Peyer's patch (tissue), 4 donors: ENCODE measurements at places on chromosomes 4 and X. TPM values are rescaled to one million over a fixed set of nuclear protein-coding genes. Genes with fewer than 3 reads are reported as not detected.

DNA sequence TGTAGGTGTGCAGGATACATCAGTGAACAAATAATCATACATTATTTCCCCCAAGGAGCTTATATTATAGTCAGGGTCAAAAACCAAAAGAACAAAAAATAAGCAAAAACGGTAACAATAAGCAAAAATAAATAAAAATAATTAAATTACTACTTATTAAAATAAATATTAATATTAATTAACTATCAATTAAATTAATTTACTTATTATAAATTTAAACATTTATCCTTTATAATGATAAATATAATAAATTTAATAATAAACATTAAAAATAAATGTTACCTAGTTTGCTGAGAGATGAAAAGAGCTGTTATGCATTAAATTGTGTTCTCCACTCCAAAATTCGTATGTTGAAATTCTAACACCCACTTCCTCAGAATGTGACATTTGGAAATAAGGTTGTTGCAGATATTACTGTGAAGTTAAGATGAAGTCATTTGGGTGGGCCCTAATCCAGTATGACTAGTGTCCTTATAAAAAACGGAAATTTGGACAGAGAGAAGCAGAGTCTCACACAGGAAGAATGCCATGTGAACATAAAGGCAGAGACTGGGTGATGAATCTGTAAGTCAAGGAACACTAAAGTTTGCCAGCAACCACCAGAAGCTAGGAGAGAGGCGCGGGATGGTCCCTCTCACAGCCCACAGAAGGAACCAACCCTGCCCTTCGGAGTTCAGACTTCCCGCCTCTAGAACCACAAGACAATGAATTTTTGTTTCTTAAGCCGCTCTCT lies 67.2 kb upstream of the IBSP start:
- no peak for DNase-seq

GRCh38 chr4:169618286-169618685 lies 2.1 kb upstream of the CLCN3 start:
- no peak for DNase-seq

DNA sequence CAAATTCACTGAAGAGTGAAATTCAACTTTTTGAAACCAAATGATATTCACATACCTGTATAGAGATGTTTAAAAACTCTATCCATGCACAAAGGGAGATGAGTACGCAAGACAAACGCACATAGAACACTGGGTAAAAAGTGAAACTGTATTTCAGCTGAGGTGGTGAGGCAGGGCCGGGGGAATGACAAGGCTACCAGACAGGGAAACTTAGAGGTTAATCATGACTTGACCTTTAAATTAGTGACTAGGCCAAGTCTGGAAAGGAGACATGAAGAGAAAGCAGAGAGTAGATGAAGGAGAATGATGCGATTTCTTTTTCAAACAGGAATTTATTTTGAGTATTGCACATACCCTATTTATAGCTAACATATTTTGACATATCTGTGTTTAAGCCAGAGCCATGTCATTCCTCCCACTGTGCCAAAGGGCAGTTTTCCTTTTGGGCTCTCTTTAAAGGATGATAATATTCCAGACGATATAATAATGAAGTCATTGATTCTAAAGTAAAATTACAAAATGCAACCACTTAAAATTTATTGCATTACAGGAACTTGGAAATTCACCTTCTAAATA lies 49.4 kb downstream of the ARHGEF6 start:
- no peak for DNase-seq

GRCh38 chr4:184957446-184958115 lies 60.7 kb upstream of the HELT start:
- no peak for DNase-seq

ZGRF1 gene
- total RNA-seq = 4.6 TPM

DNA sequence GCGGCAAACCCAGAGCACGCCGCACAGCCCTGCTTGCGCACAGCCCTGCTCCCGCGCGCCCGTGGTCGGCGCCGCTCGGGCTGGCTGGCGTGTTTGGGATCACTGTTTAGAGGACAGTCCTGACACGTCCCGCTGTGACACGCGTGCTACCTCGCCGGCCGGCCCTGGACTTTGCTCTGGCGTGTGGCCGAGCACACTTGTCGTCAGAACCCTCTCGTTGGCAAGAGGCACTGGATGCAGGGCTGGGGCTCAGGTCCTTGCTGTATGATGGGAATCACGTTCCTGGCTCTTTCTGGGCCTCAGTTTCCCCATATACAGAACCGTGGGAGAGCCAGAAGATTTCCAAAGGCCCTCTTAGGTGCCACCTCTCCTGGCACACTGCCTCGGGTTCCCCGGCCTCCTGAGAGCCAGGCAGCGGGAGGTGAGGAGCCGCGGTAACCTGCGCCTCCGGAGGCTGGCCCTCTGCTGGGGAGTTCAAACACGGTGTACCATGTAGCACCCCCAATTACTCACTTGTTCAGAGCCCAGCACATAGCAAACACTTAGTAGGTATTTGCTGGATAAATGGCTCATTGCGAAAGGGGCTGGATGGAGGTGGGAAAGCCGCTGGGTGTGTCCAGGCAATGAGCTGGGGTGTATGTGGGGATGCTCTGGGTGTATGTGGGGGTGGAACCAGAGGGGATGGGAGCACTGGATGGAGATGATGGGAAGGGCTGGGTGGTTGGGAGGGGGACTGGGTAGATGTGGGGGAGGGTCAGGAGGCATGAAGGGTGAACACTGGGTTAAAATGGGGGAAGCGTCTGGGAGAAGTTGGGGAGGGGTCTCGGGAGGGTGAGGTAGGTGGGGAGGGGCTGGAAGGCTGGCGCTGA lies 76.6 kb downstream of the HTRA3 start:
- no peak for DNase-seq

DNA sequence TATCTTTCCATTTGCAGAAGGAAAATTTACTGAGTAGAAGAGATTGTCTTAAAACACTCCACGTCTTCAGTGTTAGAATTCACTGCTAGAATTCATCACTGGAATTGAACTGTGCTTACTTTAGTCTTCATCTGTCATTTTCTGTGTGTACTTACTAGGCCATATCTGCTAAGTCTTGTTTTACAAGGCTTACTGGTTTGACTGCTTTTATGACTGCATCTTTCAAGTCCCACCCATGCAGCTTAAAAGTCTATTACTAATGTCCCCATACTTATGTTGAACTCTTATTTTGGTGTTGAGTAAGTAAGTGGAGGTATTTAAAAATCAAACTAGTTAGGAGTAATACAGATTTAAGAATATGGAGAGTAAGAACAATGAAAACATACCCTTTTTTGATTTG lies 14.6 kb downstream of the CLCN3 start:
- DNase-seq = no peak

LIMCH1 gene
- total RNA-seq = 22.1 TPM

- DNase-seq = no peak
These were observed 840 bp downstream of the ZNF711 start for GRCh38 chrX:85244450-85245211.

DNA sequence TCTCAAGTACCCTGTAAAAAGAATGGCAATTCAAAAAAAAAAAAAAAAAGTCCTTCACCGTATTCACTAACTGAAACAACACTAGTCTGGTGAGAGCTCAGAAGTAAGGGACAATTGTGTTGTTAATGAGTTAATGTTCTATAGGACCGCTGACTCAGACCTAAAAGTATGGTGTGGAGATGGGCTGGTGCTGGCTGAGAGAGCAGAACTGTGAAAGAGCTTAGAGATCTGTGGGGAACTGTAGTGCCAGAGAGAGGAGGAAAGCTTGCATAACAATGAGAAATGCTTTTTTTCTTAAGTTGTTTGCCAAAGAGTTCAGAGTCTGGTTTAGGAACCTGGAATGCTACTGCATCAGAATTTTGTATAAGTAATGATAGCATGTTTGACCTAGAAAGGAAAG lies 65.1 kb downstream of the LHFPL1 start:
- DNase-seq = no peak

CRMP1 gene
- total RNA-seq = 1.5 TPM

PABPC1L2A gene
- total RNA-seq = not detected

DNA sequence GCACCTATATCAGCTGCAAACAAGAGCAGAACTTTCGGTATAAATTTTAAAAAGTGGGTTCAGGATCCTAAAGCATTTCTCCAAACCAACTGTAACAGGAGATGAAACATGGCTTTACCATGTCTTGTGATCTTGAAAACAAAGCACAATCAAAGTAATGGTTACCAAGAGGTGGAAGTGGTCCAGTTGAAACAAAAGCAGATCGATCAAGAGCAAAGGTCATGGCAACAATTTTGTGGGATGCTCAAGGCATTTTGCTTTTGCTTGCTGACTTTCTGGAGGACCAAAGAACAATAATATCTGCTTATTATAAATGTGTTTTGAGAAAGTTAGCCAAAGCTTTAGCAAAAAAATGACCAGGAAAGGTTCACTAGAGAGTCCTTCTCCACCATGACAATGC lies 116.9 kb upstream of the RAP2C start:
- DNase-seq = no peak

DNA sequence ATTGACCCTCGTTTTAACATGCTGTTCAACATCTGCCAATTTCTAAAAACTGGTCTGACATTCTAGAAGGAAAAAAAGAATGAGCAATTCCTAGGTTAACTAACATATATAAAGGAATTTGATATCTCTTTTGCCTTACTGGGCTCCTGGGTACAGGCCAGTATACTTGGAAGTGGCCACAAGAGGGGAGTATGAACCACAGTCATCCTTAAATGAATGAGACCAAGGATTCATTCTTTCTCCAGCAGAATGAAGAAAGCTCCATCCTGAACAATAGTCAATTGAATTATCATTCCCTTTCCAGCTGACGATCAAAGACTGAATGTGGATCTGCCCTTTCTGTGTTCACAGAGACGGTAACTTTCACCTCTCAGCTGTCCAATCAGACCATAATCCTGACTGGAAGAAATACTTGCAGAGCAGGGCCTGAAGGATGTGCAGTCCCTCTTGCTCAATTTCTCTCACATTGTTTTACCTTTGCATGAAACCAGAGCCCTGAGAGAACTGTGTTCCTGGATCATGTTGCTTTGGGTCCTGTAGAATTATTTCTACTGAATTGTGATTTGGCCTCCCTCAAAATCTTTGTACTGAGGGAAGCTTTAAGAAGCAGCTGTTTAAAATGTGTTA lies 14.8 kb upstream of the SPARCL1 start:
- DNase-seq = no peak

DNA sequence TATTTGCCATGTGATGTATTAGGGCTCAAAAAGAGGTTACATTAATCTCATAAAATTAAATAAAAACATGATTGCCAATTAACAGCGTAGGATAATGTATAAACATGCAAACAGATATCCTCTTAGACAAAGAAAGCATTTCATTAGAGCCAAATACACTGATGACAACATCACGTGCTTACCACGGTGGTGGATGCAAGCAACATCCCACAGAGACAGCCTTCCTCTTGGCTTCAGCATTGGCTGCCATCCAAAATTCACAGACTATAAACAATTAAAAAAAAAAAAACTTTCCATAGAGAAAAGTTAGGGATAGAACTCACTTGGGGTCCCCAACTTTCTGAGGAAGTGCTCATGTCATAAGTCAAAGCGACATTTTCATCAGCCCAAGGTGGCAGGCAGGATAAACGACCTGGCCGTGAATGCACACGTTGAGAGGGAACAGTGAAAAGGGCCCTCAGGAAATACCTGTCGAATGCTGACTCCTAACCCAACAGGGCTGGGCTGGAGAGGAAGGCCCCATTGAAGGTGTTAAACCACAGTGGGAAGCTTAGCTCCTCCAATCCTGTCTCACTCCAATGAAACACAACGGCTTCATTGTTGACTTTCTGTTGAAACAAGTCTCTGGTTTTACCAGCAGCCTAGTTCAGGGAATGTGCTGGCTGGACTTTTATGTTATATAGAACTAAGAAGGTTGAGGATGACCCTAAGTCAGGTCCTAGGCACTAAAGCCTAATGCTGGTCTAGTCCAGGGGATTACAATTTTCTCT lies 48.4 kb downstream of the IDS start:
- no peak for DNase-seq

SOD3 gene
- 23.4 TPM for total RNA-seq

FREM3 gene
- not detected for total RNA-seq

FAM193A gene
- 52.9 TPM for total RNA-seq

DNA sequence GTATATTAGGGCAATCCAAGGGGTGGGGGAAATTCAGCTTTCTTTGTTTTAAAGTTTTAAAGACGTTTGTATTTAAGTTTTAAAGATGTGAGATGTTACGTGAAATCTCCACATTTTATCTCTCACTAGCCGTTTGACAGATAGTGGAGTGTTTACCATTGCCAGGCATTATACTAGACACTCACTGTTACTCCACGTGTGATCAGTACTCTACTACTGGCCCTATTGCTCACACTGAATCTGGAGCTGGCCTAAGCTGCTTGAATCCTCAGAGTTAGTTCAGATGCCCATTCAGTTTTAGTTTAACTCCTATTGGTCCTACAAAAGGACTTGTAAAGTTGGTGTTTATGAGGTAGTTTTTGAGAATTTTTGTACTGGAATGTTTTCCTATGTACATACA lies 4.5 kb downstream of the ADAD1 start:
- DNase-seq = no peak

TRIM75 gene
- not detected for total RNA-seq

GRCh38 chr4:120760047-120760446 lies 162.5 kb downstream of the PRDM5 start:
- no peak for DNase-seq

DNA sequence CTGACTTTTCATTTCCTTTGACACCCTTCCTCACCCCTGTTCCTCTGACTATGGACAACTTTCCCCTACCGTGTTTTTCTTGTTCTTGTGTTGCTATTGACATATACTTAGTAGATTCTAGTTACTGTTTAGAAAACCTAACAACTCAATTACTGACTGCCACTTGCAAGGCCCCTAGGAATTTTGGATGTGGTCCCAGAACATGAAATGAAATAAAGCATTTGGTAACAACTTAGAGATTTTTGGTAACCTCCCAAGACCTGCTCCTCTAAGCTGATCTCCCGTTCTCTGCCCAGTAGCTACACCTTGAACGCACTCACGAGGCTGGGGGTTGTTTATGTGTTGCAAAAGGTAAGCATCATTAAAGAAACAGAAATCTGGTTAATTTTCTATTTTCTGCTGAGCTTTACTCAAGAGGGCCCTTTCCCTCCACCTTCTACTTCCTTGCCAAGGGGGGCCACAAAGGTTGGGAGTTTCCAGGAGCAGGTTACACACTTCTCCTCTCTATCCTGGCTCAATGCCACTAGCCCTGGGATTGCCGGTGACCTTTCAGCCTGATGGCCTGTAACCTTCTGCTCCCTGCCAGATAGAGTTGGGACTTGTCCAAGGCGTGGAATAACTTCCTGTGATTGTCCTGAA lies 20.5 kb downstream of the GAB3 start:
- DNase-seq = no peak

GRCh38 chrX:100404851-100405250 lies 5.2 kb downstream of the PCDH19 start:
- no peak for DNase-seq

DNA sequence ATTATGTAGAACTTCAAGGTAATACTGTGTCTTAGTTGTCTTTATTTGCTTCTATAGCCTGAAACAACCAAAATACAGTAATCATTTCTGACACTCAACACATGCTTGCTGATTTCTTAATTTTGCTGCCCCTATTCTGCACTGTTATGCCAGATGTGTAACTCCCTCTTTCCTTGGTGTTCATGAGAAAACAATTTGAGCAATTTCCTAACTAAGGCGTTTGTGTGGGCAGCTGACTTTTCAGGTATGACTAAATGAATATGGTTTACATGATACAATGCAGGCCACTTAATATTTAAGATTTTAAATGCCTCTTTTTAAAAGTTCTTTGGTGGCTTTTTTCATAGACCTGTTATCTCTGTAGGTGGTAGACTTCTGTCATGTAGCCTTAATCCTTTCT lies 46.1 kb upstream of the CENPE start:
- no peak for DNase-seq
